ENCODE measurements at places on chromosomes 12 and 14. TPM values are rescaled to one million over a fixed set of nuclear protein-coding genes. Genes with fewer than 3 reads are reported as not detected.

GRCh38 chr14:90531497-90531896 lies 134.7 kb downstream of the CALM1 start:
- no peak for DNase-seq

DNA sequence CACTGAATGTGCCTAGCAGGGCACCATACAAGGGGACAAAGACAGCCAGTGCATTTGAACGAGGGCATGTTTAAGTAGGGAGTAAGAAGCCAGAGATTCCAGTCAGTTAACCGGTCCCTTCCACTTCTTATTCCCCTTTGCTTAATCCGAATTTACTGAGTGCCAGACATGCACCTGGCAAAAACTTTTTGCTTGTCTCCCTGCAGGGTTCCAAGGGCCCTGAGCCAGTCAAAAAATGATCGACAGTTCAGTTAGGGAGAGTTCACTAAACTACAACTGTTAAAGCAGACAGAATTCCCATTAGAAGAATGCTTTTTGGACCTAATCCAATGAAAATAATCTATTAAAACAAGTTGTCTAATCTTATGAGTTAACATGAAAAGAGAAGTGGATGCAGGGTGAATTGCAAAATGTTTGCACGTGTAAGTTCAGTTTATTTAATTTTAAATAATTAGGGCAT lies 193.8 kb downstream of the TMTC2 start:
- no peak for DNase-seq

GRCh38 chr12:57735952-57736740 lies 2.4 kb downstream of the AGAP2 start:
- DNase-seq, result no peak

The GZMH gene
- polyA plus RNA-seq, result not detected

The KIF5A gene
- polyA plus RNA-seq, result 0.03 TPM
